ENCODE measurements at places on chromosomes 12 and 14.

GRCh38 chr14:25086821-25087396 is 37.0 kb upstream of the STXBP6 start:
- DNase-seq = no peak

DNA sequence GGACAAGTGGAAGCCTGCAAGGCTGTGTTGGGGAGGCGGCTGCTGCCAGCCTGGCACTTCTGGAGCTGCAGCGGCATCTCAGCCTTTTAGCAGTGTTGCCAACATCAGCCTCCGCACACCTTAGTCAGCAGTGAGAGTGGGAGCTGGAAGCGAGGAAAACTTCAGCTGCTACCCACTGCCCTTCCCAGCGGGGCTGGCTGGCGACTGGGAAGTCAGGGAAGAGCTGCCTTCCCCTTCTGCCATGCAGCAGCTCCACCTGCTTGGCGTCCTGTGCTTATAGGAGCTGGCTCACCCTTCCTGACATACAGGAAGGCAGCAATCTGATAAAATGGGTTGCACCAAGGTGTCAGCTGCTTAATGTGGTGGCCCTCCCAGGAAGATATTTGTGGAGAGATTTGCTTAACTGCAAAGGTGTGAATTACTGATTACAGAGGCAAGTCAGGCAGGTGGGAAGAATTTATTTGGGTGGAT is 15.4 kb upstream of the PLEKHG3 start:
- no peak for DNase-seq

DNA sequence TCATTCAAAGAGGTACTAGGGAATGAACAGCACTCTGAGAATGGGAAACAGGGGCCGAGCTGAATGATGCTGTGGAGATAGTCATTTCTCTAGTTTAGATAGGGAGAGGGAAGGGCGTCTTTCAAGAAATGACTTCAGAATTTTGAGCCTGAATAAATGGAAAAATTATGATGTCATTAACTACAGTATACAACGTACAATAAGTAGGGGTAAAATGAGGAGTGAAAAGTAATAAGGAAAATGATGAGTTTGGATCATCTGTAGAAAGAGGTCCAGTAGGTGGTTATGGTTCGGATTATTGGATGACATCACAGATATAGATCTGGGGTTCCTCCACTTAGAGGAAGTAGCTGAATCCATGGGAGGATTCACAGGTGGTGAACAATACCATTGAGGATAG is 960.0 kb downstream of the DIO2 start:
- DNase-seq = no peak

- no peak for DNase-seq
Observed at GRCh38 chr12:76495556-76495955, 64.0 kb downstream of the OSBPL8 start.

- DNase-seq = peak; percentile 65
Observed at GRCh38 chr12:93569656-93570551, 2.6 kb upstream of the SOCS2 start.

- no peak for DNase-seq
Observed at GRCh38 chr12:67315661-67316060, 46.5 kb downstream of the CAND1 start.

DNA sequence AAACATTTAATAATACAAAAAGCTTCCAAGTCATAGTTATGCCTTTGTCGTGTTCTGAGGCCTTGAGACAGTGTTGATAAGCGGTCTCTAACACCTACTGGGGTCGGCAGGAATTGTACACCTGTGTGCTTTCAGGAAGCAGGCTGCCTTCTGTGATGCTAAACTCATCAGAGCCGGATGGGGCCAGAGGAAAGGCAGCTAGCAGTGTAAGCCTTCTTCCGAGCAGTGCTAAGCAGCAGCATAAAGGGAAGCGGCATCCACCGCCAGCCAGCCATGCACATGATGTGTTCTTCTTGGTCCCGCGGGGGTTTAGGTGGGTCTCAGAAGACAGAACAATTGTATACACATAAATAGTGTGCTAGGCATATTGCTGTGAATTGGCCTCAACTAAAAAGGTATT is 159.3 kb downstream of the SLC15A4 start:
- no peak for DNase-seq

DNA sequence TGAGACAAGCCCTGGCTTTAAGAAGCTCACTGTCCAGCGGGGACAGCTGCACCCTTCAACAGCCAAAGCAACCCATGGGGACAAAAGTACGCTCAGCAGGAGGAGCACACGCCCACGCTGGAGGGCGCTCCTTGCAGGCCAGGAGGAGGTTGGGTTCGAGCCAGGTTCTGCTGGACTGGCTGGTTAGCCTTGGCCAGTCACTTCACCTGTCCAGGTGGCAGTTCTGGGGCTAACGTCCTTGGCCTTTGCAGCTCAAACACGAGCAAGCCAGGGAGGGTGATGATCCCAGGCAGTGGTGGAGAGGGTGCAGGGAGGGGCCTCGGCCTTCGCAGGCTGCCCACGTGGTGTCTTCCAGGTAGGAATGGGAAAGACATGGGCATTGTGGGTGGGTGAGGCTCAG is 13.1 kb downstream of the CHGA start:
- no peak for DNase-seq

DNA sequence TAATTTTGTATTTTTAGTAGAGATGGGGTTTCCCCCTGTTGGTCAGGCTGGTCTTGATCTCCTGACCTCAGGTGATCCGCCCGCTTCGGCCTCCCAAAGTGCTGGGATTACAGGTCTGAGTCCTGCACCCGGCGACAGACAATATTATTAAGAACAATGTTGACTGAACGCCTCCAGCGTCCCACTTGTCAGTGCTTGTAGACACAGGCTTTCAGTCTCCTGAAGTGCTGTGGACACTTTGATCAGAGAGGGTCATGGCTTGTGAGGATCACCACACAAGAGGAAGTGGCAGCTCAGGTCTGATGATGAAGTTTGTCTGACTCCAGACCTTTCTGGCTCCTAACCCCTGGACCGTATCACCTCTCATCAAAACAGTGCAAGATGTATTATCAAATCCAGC is 114.6 kb downstream of the CHST11 start:
- no peak for DNase-seq

DNA sequence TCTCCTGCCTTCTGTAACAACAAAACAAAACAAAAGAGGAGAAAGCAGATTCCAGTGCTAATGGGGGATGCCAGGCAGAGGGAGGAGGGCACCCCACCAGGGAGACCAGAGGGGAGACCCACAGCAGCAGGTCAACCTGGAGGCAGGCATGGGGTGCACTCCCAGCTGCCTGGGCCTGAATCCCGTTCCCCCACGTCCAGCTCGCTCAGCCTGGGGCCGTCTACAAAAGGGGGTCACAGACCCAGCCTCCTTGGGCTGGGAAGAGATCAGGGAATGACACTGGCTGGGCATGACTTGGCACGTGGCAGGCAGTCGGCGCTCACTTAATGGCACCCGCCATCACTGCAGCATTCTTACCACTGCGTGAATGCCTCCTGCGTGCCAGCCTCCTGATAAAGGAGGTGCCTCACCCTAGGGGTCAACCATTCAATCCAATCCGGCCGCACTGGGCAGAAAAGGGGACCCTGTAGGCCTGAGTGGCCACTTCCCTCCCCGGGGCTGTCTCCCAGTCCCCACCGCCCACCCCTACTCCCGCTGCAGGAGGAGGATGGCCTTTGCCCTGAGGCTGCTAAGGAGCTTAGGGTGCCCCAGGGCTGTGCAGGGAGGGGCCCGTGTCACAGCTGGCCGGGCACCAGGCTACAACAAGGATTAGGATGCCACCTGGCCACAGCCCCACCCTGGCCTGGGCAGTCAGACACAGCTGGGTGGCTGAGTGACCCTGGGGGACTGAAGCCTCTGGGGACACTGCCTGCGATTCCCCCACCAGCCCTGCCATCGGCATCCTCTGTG is 87.5 kb downstream of the NCOR2 start:
- no peak for DNase-seq

DNA sequence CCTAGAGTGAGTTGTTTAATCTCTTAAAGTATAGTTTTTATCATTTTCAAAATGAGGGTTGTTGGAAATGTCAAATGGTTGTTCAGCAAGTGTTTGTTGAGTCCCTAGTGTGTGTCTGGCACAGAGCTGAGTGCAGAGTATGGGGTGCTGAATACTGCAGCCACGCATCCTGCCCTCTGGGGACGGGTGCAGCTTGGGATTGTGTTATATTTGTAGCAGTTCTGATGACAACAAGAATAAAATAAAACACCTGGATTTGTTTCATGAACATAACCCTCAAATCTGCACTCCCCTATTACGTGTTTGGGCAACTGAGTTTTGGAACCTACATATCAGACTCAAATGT is 127.9 kb downstream of the CACNA1C start:
- no peak for DNase-seq

DNA sequence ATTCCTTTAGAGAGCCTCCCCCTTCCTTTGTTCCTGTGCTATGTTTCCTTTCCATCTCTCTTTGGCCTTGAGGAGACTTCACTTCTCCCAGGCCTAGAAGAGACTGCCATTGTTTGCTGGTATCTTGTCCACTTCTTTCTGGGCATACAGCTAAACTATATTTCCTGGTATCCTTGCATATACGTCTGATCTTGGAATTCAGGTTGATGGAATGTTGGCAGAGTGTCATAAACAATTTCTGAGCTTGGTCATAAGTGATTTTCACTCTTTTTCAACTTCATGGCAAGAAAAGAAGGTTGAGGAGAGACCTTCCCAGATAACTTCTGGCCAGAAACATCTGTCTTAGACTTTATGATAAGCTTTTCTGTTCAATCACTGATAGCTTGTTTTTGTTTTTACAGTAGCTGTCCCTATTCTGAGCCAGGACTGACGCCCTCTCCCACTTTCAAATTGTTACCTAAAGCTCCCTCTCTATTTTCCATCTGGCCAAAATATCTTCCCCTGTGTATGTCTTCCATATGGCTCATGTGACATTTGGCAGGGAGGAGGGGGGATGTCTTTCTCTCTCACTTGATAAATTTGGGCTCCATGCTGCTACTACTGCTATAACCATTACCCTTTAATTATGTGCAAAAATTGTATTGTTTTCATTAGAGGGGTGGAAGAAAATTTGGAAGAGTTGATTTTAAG is 457.0 kb downstream of the ADAMTS20 start:
- no peak for DNase-seq

- DNase-seq = no peak
Observed at GRCh38 chr12:131167334-131167733, 213.6 kb downstream of the ADGRD1 start.

DNA sequence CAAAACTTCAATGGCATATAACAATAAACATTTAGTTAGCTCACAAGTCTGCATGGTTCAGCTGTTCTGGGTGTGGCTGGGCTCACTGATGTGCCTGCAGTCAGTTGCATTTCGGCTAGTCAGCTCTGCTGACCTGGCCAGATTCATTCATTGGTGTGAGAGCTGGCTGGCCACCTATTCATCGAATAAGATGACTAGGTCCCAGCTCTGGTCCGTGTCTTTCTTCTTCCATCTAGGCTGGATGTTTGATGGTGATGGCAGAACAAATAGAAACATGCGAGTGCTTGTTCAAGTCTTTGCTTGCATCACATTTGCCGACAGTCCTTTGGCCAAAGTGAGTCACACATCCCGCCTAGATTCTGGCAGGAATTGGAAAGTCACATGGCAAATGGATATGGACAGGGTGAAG is 203.3 kb upstream of the CRY1 start:
- no peak for DNase-seq

DNA sequence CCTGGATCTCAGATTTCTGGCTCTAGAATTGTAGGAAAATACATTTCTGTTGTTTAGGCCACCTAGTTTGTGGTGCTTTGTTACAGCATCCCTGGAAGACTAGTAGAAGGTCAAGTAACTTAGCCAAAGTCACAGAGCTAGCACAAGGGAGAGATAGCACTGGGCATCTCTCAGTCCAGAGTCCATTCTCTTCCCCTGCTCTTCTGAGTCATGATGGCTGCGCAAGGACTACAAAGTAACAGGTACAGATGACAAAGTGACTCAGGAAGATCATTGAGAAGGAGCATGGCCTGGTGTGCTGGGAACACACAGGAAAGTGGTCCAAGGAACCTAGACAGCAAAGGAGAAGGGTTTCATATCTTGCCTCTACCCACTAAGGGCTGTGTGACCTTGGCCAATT is 19.3 kb downstream of the SLC17A8 start:
- no peak for DNase-seq

DNA sequence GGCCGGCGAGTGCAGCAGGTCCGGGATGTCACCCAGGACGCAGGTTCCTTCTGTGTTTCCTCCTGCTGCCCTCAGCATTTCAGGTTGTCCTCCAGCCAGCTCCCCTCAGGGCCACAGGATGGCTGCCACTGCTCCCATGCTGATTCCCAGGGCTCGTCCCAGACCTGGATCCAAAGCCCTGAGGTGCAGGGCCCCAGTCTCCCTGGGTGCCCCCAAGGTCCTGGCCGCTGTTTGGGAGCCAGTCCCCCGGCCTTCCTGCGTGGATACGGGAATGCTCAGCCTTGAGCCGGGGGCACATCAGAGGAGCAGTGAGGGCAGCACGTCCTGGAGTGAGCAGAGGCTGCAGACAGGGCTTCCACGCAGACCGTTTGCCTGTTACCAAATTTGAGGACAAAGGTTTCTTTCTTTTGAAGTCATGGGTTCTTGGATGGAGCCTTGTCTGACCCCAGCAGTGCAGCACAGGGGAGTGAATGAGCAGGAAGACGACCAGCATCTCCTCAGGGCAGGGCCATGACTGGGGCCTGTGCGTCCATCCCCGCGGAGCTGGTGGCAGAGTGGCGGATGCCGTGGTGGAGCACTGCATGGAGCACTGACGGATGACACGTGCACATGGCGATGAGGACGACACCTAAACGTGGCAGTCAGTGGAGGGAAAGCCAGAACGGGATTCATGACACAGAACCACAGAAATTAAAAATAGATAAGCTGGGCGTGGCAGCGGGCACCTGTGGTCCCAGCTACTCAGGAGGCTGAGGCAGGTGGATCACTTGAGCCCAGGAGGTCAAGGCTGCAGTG is 12.5 kb upstream of the CACNA2D4 start:
- DNase-seq = no peak

- DNase-seq = no peak
Observed at GRCh38 chr14:100880271-100881101, 23.0 kb downstream of the RTL1 start.

DNA sequence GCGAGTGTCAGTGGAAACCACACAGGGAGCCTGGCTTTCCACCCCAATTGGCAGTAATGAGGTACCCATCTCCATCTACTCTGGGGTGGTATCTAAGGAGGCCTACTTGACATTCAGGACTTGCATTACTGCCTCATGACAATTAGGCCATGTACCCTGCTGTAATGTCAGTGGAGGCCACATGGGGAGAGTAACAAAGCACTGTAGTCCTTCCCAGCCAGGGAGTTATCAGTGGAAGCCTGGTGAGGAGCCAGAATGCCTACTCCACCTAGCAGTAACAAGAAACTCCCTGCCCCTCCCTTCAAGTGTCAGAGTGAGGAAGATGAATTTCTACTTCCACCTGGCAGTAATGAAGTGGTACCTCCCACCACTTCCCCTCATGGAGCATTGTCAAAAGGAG is 12.5 kb downstream of the TIMM9 start:
- no peak for DNase-seq

DNA sequence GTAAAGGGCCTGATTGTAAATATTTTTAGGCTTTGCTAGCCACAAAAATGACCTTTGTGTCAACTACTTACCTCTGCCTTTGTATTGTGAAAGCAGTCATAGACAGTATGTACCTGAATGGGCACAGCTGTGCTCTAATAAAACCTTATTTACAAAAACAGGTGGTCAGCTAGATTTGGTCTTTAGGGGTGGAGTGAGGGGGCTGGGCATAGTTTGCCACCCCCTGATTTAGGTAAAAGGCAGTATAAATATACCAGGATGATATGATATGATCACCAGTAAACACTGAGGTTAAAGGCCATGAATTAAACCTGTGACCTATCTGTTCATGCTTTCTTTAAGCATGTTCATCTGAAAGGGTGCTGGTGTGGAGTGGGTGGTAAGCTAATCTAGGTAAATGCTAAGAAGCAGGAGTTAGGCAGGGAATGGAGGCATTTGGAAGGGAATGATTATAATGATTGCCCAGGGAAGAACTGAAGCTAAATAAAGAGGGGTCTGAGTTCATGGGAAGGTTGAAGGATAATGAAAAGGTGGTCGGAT is 77.1 kb upstream of the BCAT1 start:
- DNase-seq = no peak

Measured in stimulated activated CD4-positive, alpha-beta T cell treated with anti-CD3 and anti-CD28 coated beads, TNF-alpha, amount 100 ng/mL, for 1 hour (primary cell).